ENCODE measurements at places on chromosomes 3 and 15.
A peak's percentile ranks its signal among the peaks of the same experiment; 100 is the strongest.

GRCh38 chr3:134373271-134374104 is 759 bp downstream of the AMOTL2 start:
- DNase-seq: peak; percentile 90

DNA sequence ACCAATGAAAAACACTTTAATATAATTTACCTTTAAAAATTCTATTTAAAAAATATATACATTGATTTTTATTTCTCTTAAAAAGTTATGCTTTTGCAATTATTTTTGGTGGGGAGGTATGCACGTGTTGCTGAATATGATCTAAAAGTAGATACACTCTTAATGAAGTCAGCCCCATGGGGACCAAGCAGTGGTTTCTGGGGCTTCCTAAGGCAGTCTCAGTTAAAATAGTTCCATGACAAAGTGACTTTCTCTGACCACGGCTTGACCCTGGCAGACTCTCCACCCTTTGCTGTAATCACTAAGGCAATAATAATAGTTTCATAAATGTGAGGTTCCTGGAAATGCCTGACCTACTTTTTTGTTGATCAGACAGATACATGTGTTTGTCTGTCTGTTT is 50.4 kb downstream of the CCR4 start:
- DNase-seq: no peak

GRCh38 chr3:53195602-53196574 is 34.9 kb downstream of the PRKCD start:
- DNase-seq: peak; percentile 54

- no peak for DNase-seq
These were observed 14.9 kb upstream of the GP9 start for GRCh38 chr3:129045675-129046036.

DNA sequence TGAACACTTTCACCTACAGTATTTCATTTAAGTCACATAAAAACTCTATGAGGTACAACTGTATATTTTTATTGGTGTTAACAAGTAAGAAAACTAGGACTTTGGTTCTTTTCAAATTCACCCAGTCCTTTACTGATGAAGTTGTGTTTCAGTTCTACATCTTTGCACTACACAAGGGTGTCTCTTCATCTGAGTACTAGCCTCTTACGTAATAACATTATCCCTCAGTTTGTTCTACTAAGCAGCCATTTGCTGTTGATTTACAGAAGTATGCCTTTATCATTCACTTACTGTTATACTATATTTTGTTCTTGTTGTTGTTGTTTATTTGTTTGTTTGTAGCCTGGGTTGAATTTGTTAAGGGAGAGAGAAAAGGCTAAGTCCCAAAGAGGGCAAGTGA is 311.9 kb downstream of the PLOD2 start:
- DNase-seq: no peak

GRCh38 chr3:168895419-168895818 is 768.1 kb downstream of the MECOM start:
- no peak for DNase-seq

- no peak for DNase-seq
These were observed 23.5 kb downstream of the OCA2 start for GRCh38 chr15:28075573-28075972.

GRCh38 chr15:56058986-56059385 is 65.6 kb upstream of the NEDD4 start:
- no peak for DNase-seq

DNA sequence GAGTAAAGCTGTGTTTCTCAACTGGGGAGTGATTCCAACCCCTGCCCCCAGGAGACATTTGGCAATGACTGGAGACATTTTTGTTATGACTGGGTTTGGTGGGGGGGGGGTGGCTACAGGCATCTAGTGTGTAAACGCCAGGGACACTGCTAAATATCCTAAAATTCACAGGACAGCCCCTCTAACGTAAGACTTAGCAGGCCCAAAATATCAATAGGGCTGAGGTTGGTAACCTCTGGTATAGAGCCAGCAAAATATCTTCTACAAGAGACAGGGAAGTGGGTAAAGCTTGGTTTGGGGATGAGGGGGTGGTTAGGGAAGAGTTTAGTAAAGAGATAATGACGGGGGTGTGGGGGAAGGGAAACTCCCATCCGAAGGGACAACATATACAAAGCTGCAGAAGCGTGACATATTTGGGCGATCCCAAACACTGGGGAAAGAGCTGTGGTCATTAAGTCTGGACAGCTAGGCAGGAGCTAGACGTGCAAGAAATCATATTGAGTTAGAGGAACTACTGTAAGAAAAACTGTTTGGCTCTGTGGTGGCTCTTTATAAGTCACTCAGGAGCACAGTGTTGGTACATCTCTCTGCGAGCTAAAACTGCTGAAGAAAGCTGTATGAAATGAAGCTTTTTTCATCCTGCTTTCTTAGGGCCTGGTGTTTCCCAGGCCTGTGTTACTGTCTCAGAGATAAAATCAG is 697 bp upstream of the TRIM69 start:
- DNase-seq: no peak

DNA sequence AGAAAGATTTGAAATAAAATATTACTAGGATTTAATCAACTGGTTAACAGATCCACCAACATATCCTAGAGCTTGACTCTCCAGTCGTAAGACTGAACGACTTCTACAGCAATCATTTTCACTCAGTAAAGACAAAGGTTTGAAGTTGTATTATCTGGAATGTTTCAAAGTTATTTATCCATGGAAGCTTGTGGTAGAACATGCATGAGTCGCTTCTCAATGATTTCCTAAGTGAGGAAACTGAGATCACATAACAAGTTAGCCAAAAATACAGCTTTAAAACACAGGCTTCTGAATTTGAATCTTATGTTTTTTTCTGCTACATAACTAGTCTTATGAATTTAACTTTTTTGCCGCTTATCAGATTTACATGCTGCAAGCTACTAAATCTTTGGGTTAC is 241.8 kb downstream of the FOXP1 start:
- no peak for DNase-seq

GRCh38 chr3:177141899-177142646 is 55.2 kb downstream of the TBL1XR1 start:
- DNase-seq: no peak

DNA sequence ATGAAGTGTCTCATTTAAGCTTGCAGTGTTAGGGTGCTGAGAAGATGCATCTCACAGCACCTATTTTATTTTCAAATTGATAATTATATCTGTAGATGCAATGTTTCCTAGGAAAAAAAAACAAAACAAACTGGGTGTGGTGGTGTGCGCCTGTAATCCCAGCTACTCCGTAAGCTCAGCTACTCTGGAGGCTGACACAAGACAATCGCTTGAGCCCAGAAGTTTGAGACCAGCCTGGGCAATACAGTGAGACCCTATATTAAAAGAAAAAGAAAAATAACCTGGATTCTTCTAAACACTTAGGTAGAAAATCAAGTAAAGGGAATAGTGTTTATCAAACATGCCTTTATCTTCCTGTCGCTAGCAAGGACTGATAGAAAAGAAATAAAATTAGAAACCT is 1.9 kb downstream of the MINDY2 start:
- DNase-seq: no peak

DNA sequence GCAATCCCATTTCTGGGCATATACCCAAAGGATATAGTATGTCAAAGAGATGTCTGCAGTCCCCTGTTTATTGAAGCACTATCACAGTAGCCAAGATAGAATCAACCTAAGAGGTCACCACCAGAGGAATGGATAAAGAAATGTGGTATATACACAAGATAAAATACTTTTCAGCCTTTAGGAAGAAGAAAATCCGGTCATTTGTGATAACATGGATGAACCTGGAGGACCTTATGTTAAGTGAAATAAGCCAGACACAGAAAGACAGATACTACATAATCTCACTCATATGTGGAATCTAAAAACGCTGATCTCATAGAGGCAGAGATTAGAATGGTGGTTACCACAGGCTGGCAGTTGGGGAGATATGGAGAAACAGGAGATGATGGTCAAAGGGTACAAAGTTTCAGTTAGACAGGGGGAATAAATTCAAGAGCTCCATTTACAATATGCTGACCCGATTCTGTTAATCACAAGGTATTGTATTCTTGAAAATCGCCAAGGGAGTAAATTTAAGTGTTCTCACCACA is 195.8 kb downstream of the MTHFS start:
- DNase-seq: no peak

DNA sequence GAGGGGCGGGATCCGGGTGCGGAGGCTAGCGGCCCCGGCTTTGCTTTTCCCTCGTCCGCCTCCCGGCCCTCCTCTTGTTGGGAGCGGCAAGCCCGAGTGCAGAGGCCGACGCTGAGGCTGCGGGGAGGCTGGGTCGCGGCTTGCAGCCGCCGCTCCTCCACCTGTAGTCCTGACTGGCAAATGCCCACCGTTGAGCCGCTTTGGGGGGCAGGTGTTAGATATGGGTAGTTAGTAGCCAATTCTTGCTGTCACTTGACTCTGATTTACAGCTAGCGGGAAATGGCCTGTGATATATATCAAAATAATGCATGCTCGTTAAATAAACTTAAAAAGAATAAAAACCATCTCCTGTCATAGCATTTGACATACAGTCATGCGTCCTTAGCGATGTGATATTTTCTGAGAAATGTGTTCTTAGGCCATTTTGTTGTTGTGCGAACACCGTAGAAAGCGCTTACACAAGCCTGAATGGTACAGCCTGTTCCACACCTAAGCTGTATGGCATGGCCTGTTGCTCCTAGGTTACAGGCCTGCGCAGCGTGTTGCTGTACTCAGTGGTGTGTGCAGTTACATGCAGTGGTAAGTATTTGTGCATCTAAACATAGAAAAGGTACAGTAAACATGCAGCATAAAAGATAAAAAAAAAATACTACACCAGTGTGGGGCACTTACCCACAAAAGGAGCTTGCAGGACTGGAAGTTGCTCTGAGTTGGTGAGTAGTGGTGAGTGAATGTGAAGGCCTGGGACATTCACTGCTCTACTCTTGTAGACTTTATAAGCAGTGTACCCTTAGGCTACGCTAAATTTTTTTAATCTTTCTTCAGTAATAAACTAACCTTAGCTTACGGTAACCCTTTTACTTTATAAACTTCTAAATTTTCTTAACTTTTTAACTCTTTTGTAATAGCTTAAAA is 873 bp downstream of the CAPN7 start:
- DNase-seq: no peak

DNA sequence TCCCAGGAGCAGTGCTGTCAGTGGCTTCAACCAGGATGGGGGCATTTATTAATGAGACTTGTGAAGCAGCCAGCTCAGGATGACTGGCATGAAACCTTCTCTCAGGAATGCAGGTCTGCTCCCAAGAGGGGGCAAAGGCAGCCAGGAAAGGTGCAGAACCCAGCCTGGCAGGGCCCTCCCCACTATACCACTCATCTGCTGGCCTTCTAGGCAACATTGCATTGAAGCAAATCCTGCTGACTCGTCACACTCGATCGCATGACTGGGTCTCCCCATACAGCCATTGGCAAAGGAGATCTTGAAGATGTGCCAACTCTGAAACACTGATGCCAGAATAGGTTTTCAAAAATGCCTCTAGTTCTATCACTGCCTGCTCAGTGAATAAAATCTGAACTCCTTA is 65.7 kb upstream of the CMTM7 start:
- DNase-seq: no peak

DNA sequence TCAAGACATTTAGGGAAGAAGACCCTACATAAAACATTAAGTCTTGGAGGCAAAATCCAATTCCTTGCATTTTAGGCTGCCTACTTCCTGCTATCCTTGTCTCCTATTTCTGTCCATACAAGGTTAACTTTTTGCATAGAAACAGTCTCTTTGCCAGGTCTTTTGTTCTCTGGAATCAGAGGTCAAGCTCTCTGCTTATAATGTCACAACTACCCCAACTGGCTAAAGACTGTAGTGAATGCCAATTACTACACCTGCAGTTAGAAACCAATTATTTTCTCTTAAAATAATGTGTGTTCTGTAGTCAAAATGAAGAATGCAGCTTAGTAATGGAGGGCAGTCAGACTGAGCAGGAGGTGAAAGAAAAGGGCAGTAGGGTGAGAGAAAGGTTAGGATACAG is 856.2 kb downstream of the TUSC7 start:
- DNase-seq: no peak

- no peak for DNase-seq
These were observed 24.1 kb upstream of the NOX5 start for GRCh38 chr15:68990231-68990991.

- peak; percentile 35 for DNase-seq
These were observed 50.3 kb upstream of the ATP13A3 start for GRCh38 chr3:194536871-194537637.

GRCh38 chr3:168558728-168559411 is 463.1 kb upstream of the GOLIM4 start:
- no peak for DNase-seq

- no peak for DNase-seq
These were observed 517.9 kb downstream of the MECOM start for GRCh38 chr3:169145540-169146178.

GRCh38 chr15:85723960-85724945 is 70.5 kb downstream of the KLHL25 start:
- DNase-seq: no peak

DNA sequence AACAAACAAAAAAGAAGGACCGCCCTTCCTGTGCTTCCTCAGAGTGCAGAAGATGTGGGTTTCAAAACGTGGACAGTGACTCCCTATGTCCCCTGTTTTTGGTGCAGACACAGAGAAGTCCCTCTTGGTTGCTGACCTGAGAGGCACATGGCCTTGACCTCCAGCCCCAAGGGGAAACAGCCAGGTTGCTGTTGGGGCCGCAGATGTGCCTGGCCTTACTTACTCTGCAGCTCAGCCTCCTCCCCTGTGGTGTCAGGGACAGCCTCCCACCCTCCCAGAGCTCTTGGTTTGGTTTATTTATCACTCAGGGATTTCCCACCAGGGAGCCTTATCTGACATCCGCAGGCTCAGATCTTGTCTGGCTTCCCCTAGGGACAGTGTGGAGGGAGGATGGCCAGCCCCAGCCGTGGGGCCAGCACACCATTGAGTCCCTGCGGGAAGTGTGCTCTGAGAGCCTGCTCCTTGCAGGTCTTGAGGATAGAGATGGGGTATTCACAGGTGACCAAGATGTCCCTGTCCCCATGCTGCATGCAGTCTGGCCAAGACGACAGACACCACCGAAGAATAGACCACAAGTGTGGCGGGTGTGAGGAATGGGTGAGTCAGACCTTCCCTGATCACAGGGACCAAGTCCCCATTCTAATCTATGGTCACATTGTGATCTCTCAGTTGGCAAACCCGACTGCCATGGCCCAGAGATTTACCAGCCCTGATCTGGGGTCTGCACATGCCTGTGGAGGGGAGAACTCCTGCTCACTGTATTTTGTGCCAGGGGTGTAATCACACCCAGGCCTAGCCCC is 134.3 kb upstream of the ABHD17C start:
- DNase-seq: no peak

Data from heart left ventricle (tissue), 16 donors.